ENCODE measurements at places on chromosomes 13 and 19. TPM values are rescaled to one million over a fixed set of nuclear protein-coding genes. Genes with fewer than 3 reads are reported as not detected.

DNA sequence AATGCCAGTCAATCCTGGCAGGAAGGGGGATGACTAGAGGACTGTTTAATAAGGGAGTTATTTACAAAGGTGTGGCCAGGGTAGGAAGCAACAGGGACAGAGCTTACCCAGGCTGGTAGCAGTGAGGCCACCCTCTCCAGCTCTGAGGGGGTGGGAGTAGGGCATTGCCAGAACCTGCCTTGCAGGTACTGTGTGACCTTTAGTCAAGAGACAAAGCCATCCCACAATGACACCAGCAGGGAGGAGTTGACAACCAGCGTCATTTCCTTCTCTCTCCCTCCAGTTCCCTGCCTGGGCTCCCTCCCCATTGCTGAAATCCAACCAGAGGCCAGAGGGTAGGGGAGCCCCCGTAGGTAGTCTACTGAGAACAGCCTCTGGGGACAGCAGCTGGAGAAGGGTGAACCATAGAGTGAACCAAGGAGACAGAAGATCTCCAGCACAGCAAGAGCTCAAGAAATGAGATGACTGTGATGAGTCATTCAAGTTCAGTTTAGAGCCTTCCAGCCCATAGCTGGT lies 33.3 kb upstream of the SPATA13 start:
- DNase-seq, result no peak
- peak overlapping the region; percentile 13 for H3K27ac ChIP-seq
- peaks cover 13% of the 10 kb centered on the region for H3K36me3 ChIP-seq
- H3K27me3 ChIP-seq, result no peaks in the 10 kb centered on the region
- H3K4me1 ChIP-seq, result peaks cover 78% of the 10 kb centered on the region

GRCh38 chr19:43439032-43439708 lies 24.5 kb downstream of the TEX101 start:
- no peaks in the 10 kb centered on the region for H3K36me3 ChIP-seq
- DNase-seq, result no peak
- peaks cover 54% of the 10 kb centered on the region for H3K27me3 ChIP-seq
- H3K4me3 ChIP-seq, result no peak overlapping the region
- H3K4me1 ChIP-seq, result no peaks in the 10 kb centered on the region
- no peak overlapping the region for H3K27ac ChIP-seq

DNA sequence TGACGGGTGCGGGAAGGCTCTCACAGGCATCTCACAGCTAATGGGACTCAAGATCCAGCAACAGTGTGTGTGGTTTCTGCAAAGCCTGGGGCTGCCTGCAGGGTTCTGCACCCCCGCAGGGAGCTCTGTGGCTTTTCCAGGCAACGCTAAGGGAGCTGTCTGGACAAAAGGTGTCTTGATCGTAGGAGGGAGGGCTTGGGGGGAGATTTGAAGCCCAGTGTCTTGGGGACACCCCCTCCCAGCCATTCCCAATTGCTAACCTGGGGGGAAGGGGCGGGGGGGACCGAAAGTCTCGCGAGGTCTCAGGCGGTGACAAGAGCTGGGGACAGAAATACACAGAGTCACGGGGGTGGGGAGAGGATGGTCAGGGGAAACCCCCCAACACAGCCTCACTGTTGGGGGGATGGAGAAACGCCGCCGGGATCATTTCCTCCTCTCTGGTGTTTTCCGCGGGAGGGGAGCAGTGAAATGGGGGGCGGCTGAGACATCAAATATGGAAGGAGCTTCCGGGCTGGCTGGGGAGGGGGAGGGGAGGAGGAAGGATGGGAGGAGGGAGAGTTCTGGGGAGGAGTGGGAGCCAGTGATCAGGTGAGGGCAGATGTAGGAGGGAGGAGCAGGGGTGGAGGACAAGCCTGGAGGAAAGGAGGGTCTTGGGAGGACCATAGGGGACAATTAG lies 13.3 kb downstream of the KCNC3 start:
- H3K4me3 ChIP-seq, result peak overlapping the region; percentile 80
- H3K36me3 ChIP-seq, result no peaks in the 10 kb centered on the region
- DNase-seq, result no peak

The CACNG8 gene
- total RNA-seq, result 0.23 TPM

DNA sequence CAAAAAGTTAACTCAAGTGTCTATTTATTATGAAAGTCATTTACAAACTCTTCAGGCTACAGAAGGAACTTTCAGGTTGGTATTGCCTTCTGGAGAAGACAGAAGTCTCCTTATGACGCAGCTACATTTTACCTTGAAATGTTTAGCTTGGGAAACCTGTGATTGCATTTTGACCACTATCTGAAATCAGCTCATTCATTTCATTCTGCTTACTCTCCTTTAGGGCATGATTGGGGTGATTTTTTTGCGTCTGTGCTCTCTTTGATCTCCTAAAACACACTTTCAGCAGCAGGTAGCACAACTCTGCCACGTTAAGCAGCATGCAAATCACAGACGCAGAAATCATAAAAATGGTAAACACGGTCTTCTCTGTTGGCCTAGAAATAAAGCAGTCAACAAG lies 9.6 kb downstream of the GJB6 start:
- peaks cover 30% of the 10 kb centered on the region for H3K27me3 ChIP-seq
- H3K4me1 ChIP-seq, result peaks cover 4% of the 10 kb centered on the region
- H3K36me3 ChIP-seq, result no peaks in the 10 kb centered on the region
- DNase-seq, result no peak
- no peak overlapping the region for H3K27ac ChIP-seq
- no peak overlapping the region for H3K4me3 ChIP-seq
